Germinal center (tissue), 1 donor: ENCODE measurements at places on chromosomes 7 and 10.
A peak's percentile ranks its signal among the peaks of the same experiment; 100 is the strongest.

- DNase-seq = no peak
Measured at GRCh38 chr7:84183741-84184140, 10.8 kb downstream of the SEMA3A start.

GRCh38 chr10:5583525-5584175 is 58.9 kb downstream of the CALML3 start:
- DNase-seq = peak; percentile 30

- DNase-seq = no peak
Measured at GRCh38 chr7:70356085-70356786, 758.0 kb downstream of the AUTS2 start.

DNA sequence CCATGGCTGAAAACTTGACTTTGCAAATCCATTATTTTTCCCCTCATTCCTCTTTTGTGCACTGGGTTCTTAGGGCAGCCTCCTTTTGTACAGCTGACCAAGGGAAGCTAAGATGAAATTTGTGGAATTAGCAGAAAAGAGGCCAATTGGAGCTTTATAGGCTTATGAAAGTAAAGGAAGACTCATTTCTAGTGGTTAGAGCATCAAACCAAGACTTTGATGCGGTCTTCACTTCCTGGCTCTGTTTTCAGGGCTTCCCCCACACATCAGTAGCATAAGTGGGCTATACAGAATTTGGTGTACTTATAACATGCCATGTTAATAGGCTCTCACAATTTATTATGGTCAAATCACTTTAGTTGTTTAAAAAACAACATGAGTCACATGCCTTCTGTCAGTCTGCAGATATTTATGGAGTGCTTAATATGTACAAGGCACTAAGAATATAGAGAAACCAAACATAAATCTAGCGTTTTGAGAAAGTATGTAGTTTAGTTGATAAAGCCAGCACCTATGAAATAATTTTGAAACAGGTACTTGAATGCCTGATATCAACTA is 5.7 kb downstream of the AUTS2 start:
- DNase-seq = no peak

DNA sequence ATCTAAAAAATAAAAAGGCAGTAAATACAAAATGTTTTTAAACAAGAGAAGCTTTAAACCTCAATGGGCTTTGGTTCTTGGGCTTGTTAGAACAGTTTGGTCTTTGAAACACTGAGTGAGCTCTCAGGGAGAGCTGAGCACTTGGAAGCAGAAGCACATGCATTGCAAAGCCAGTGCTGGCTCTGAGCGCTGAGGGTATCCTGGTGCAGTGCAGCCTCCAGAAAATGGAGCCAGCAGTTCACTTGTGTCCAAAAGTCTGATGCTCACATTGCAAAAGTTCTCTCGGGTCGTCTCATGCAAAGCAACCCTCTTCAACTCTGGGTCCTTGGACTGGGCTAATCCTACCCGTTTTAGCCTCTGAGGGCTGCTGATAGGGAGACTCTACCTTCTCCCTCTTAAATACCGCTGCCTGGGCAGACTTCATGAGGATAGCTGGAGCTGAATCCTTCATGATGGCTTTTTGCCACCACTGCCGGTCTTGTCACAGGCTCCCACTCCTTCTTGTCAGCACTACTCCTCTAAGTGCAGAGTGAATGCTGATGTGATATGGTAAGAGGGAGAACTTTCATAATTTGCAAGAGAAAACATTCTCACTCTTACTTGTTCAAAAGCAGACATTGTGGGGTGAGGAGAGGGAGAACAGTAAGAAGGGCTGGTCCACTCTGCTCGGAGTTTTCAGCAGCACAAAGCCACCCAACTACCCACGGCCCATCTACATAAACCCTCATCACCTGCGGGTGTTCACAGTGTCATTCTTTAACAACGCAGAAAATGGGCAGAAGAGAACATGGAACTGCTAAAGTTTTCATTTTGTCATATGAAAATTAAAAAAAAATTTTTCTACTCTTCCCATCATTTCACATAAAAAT is 42.2 kb upstream of the BMPER start:
- no peak for DNase-seq

- no peak for DNase-seq
Measured at GRCh38 chr10:11058965-11059364, 41.3 kb downstream of the CELF2 start.

- DNase-seq = no peak
Measured at GRCh38 chr7:142709921-142710320, 39.4 kb upstream of the PRSS1 start.

DNA sequence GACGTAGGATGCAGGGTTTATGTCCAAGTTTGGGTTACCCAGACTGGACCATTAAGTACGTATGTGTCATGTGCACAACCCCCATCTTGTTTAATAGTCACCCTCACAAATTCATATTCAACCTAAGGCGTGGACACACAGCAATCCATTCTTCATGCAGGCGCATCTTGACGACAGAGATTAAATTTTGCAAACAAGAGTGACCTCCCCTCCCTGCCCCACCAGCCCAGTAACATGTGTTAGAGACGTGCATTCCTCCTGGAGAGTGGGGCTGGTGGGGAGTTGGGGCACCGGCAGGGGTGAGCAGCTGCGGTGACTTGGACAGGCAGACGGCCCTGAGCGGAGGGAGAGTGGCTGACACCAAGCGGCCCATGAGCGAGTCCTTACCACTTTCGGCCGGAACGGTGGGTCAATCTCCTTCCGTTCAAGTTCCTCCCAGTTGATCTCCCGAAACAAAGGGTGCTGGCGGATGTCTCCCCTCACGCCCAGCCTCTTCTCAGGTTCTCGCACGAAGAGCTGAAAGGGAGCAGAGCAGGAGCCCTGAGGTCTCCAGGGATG is 149.6 kb downstream of the PRKCQ start:
- DNase-seq = no peak

GRCh38 chr7:149385195-149385950 is 75.5 kb downstream of the ZNF777 start:
- DNase-seq = no peak

- no peak for DNase-seq
Measured at GRCh38 chr10:99523251-99523773, 9.4 kb upstream of the NKX2-3 start.

GRCh38 chr7:73888959-73889358 is 28.0 kb downstream of the TMEM270 start:
- DNase-seq = no peak

DNA sequence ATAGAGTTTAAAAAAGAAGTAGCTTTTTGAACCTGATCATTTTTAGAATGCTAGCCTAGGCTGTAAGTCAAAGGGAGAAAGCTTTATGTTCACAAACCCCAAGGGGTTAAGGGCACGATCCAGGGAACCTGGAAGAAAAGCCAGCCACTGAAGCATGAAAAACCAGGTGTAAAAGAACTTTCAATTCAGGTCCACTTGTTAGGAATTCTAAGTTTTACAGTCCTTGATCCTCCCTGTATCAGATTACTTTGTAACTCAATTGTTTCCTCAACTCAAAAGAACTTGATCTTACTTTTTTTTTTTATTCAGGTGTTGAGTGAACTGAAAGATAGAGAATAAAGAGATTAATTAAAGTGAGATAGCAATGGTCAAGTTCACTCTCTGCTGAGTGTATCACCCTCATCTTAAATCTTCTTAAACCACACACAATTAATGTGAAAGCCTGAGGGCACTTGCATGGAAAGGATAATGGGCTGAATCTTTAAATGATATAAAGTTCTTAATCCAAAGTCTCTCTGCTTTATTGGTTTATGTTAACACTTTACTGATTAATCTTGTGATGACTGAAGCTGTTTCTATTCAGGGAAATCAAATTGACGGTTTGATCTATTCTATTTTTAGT is 672.2 kb upstream of the LRRN3 start:
- no peak for DNase-seq

GRCh38 chr10:95245425-95246055 is 45.3 kb downstream of the PDLIM1 start:
- no peak for DNase-seq

DNA sequence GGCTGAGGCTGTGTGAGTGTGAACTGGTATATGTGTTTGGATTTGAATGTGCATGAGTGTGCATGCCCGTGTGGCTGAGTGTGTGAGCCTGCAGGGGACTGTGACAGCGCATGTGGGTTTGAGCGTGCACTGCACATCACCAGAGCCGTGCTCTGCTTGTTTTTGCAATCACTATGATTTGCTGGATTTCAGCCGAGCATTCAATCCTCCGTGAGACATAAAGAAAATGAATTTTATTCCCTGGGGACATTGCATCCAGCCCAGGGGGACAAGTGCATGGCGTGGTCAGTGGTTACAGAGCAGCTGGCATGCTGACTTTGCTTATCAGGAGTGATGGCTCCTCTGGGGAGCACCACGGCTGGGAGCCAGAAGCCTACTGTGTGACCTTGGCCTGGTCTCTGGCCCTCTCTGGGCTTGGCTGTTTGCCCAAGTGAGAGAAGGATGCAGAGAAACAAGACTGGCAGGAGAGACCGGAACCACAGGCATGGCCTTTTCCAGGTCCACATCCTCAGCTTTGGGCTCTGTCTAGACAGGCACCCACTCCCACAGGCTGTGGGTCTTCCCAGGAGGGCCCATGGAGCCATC is 160.2 kb upstream of the UNC5B start:
- DNase-seq = no peak

- no peak for DNase-seq
Measured at GRCh38 chr7:117186218-117187010, 136.4 kb downstream of the WNT2 start.

GRCh38 chr10:54665095-54665494 is 135.9 kb downstream of the PCDH15 start:
- DNase-seq = no peak

- DNase-seq = no peak
Measured at GRCh38 chr7:25659841-25660240, 431.6 kb upstream of the NPVF start.

DNA sequence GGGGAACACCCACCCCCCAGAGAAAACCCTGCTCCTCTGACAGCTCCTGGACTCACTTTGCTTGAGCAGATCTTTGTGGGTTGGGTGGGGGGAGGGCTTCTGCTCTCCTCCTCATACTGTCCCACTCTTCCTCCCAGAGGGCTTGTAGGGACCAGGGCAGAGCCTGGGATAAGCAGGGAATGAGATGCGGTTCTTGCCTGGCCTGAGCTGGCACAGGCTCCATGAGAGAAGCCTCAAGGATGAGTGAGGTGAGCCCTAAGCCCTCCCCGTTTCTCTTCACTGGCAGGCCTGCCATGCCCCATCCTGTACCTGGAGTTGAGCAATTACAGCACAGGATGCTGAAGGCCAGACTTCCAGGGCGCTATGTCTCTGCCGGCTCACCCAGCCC is 134.7 kb downstream of the ADAM12 start:
- no peak for DNase-seq

GRCh38 chr7:114874170-114874569 is 47.7 kb upstream of the MDFIC start:
- DNase-seq = no peak

DNA sequence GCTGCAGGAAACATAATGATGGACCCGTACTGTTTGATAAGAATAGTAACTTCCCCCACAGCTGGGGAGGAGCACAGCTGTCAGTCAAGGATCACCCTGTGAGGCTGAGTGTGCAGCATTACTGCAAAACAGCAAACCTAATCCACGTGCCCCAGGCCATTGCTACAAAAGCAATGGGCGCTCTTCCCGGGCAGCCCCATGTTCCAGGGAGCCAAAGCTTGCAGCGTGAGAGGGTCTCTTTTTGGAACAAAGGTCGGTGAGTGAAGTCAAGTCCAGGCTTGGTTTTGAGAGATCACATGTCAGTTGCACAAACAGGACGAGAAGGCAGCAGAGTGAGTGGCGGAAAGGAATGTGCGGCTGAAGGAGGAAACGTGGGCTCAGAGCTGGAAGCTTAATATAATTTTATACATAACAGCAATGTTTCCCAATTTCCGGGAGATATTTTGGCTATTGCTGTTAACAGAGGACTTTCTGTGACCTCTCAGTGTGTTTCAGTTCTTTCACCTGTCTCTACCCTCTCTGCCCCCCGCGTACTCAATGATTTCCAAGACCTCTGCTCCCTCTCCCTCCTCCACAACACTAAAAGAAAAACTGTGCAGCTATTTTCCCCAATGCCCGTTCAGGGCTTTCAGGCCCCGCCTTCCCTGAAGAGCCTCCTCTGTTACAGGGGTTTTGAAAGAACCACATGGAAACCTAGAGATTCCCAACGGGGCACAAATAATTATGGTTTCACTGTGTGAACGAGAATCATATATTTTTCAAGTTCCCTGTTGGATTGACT is 128.9 kb downstream of the MTPAP start:
- DNase-seq = no peak

DNA sequence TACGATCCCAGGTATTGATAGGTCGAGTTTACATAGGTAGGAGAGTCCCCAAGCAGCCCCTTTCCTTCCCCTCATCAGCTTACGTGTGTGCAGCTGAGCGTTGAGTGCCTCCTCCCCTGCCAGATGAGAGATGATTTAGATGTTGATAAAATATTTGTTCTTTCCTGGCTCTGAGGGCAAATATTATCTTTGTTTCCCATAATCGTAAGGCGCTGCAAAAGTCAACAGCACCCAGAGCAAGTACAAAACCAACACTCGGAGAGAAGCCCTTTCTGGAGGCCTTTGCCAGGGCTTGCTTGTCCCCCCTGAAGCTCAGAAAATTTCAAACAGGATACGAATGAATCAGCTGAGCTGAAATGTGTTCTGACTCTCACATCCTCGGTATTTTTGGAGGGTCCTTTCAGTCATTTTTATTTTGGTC is 683.2 kb downstream of the LRMDA start:
- no peak for DNase-seq

GRCh38 chr7:141480953-141481352 is 70.3 kb upstream of the AGK start:
- DNase-seq = no peak

DNA sequence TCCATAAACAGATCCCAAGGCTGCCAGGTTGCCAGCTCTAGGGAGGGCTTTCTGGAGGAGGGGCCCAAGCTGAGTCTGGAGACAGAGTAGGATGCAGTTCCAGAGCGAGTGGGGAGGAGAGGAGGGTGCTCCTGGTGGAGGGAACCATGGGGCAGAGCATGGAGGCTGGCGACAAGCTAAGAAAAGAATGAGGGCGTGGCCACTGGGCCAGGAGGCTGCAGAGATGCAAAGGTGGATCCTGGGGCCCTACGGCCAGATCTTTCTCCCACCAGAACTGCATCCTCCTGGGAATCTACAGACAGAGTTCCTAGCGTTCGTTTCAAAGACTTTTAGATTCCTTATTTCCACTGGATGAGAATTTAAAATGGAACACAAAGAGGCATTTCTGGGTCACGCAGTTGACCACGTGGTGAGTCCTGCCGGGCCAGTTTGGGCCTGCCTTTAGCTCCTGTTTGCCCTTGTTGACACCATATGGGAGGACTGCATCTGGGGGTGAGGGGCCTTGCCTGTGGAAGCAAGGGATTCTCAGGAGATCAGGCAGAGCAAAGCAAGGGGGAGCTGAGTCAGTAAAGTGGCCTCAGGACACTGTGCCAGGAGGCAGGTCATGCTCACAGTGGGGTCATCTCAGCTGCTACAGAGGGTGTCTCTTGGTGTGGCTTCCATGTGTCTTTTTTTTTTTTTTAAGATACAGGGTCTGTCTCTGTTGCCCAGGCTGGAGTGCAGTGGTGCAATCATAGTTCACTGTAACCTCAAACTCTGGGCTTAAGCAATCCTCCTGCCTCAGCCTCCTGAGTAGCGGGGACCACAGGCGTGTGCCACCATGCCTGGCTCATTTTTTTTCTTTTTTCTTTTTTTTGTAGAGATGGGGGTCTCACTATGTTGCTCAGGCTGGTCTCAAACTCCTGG is 137.8 kb downstream of the SH3PXD2A start:
- DNase-seq = no peak
